ENCODE measurements at places on chromosomes 5 and 9.

DNA sequence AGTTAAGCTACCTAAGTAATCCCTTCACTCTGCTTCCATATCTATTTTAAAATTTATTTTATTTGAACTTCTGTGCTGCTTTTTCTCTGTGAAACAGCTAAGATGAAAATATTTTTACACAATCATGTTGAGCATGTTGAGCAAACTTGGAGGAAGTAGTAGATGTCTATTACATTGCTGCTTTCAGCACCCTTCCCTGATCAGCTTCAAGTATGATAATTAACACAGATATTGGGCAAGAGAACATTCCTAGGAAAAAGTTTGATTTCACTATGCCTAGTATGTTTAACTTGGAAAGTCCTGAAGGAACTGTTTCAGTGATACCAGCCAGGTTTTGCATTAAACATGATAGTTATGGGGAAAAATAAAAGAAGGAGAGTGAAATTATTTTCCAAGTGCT is 283.6 kb downstream of the ELAVL2 start:
- no peak for DNase-seq

DNA sequence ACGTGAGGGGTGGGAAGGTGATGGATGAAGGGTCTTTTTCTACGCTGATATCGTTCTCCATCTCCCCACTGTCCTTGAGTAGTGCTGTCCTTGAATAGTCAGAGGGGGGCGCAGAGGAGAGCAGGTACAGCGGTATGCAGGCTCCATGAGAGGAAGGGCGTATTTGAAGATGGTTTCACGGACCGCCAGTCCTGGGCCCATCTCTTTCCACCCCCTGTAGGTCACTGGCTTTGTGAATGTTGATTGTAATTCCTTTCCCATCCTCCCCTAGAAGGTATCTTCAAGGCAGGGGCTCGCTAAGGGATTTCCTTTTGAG is 40.8 kb upstream of the DAB2IP start:
- no peak for DNase-seq

DNA sequence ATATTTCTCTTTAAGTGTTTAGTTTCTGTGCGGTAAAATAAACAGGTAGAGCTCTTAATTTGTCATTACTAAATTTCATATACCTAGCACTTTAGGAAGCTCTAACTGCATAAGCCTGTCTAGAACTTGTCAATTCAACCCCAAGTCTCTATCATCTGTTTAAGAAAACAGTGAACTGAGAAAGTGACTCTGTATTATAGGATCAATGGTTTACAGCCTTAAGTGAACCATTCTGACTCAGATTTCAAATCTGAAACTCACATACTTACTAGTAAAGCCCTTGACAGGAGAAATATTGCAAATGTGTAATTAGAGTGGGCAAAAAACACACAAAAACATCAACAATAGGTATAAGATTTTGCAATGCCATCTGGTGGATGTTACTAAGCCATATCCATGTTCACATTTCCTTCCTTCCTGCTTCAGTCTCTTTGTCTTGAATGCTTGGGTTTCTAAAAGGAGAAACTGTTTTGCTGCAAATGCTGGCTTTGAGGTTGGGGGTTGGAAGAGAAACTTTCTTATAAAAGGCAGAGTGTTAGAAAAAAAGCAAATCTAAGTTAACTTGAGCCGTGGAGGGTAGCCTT is 101.8 kb downstream of the DOCK8 start:
- DNase-seq: no peak

DNA sequence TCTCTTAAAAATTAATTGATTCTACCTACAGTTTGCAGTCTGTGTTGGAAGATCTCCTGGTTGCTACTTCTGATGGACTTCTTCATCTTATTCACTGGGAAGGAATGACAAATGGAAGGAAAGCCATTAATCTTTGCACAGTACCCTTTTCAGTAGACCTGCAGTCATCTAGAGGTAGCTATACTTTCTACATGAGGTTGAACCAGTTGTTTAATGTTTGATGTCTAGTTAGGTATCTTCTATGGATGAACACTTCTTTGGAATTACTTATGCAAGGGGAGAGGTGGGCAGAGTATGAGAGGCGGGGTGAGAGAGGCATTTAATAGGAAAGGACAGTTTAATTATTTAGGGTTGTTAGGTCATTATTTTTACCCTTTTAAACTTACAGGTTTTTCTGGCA is 91.2 kb downstream of the RIC1 start:
- no peak for DNase-seq

- no peak for DNase-seq
Measured at GRCh38 chr9:11141357-11141756, 528.6 kb upstream of the PTPRD start.

DNA sequence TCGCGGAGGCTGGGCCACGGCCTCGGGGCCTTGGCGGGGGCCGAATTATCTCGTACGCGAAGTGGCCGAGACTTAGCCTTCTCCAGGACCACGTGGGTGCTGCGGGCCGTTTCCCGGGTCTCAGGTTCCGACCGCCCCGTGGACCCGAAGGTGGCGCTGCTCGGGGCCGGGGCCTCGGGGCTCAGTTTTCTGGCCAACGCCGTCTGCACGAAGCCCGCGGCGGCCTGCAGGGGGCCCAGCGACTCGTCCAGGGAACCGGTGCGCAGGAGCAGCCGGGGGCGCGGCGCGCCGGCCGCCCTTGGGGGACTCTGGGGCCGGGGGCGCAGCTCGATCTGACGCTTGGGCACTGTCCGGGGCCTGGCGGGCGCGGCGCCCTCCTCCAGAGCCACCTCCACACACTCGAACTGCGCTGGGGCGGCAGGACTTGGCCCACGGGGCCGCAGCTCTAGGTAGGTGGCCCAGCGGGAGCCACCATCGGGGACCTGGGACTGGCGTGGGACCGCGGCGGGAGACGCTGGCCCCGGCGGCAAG is 716 bp downstream of the PROB1 start:
- DNase-seq: peak; percentile 77

DNA sequence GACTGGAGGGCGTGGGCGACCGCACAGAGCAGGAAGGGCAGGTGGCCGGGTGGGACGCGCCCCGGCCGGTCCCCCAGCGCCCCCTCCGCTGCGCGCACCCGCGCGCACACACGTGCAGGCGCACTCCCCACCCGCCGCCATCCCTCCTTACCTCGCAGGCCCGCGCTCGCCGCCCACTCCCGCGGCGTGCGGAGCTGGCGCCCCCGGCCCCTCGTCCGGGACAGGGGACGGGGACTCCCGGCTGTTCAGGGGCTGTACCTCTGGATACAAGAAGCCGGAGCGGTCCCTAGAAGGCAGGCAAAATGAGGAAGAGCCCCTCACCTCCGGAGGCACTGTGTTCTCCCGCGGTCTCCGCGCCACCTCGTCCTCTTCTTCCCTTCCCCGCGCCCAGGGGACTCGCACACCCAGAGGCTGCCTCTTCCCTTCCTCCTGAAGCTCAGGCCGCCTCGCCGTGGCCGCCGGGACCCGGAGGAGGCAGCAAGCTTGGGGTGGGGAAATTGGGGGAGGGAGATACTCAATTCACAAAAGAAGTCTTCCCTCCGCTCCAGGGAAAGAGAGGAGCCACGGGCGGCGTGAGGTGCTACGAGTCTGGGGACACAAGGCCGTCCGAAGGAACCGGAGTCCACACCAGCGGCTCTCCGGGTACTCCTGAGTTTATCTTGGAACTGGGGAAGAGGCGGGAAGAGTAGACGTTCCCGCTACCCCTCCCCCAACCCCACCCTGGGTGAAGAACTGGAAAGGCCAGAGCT is 1.4 kb upstream of the GABRB2 start:
- no peak for DNase-seq

DNA sequence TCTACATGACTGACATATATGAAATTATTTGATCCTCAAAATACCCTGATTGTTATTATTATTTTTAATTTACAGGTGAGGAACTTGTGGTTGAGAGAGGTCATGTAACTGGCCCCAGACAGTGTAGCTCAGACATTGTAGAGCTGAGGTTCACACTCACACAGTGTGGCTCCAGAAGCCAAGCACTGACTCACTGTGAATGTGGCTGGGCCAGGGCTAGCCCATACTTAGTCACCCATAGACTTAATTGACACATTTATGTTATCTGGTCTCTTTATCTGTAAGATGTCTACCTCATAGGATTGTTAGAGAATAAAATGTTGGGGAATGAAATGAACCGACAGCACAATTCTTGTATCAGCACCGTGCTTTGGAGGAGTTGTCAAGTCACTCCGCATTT is 24.9 kb upstream of the CCDC112 start:
- no peak for DNase-seq

DNA sequence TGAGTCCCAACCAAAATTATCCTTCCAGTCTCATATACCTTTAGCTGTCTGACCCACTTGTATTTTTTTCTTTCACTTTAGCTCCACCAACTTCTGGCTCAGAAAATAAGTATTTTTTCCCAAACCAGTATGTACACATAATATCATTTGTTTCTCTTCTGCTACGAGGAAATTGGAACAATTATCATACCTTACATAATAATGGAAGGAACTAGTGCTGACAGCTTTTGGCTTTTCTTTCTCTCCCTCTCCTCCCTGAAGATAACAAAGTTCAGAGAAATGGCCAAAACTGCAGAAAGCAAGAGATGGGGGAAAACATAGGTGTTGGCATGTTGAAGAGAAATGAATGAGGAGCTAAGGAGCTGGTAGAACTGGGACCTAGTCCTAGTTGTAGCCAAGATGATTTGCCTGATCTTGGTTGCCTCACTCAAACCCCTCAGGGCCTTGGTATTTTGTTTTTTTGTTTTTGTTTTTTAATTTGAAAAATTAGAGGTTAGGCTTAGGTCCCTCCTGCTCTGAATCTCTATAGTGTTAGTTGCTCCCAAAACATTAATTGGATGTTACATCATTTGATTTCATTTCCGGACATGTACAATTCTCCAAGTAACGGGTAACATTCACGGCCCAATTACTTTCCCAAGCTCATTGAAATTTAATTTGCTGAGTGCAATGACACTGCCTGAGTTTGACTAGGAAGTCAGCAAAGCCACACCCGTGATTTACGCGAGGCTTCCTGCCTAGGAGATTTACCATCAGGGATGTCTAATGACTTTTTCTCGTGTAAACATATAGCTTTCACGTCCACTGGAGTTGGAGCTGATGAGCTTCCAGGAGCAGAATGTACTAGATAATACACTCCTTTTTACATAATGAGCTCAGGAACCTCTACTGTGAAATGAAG is 291.6 kb downstream of the TLE1 start:
- DNase-seq: no peak
